ENCODE measurements at places on chromosomes 11 and 22.

- peak; percentile 33 for DNase-seq
These were observed 1.0 kb downstream of the PIM3 start for GRCh38 chr22:49961601-49962011.

DNA sequence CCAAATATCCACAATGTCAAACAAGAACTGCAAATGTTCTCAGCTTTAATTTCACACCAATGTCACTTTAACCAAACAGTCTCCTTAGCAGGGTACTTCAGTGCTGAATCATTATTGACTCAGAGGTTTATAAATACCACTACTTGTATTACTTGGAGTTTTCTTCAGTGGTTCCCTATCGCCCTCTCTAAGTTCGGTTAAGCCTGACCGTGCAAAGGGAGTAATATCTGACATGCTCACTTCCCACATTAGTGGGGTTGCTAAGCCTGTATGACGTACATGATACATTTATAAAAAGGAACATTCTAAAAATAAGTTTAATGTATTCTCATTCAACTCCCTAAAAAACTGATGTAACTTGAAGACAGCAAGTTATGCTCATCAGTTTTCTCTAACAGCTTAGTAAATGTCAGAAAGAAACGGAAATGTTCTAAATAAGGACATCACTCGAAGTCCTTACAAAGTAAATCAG, 93.1 kb upstream of the ZC3H12C start:
- peak; percentile 96 for DNase-seq

GRCh38 chr11:64284048-64284961, at the start of gene BAD:
TSS of gene BAD (minus strand) at chr11:64284665. CDS start at chr11:64284368, 297 bp downstream.
- DNase-seq: peak; percentile 90

DNA sequence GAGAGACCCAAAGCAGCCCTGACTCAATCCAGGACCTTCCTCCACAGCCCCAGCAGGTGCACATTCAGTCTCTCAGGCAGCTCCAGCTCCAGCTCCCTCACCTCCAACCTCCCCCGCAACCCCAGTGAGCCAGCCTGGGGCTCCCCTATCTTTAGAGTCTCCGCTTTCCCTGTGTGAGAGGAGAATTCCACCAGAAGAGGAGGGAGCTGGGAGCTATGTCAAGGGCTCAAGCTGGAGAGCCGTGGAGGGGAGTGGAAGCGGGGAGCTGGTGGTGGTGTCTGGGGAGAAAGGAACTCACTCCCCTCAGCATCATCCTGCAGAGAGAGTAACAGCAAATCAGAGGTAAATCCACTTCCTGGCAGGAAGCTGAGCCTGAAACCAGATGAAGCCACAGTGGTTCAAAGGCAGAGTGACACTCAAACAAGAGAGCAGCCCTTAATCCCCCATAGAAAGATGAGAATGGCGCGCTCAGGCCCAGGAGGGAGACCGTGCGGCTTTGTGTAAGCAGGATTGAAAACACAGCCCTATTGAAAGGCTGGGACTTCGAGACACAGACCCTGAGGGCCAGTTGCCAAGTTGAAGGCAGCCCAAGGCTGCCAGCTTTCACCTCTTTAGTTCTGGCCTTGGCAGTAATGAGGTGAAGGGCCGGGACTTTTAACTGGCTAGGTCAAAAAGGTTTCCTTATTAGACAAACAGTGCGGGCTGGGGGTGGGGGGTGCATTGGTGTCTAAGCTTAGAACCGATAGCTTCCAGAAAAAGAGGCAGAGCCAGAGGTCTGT, 21.4 kb upstream of the CDON start:
- DNase-seq: no peak

DNA sequence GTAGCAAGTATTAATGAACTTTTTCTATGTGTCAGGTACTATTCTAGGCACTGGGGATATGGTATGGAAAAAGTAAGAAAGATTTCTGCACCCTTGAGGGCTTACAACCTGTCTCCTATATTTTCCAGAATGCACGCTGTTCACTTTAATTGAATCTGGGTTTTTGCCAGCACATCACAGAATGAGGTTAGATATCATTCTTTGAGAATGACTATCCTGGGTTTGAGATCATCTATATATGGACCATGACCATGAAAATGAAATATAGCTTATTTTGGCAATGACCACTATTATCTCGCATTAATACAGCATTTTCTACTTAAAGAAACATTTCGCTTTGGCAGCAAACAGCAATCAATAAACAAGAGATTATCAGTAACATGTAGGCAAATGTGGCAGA, 46.9 kb downstream of the C11orf71 start:
- DNase-seq: no peak

GRCh38 chr11:69682221-69682620, 7.1 kb upstream of the LTO1 start:
- no peak for DNase-seq

DNA sequence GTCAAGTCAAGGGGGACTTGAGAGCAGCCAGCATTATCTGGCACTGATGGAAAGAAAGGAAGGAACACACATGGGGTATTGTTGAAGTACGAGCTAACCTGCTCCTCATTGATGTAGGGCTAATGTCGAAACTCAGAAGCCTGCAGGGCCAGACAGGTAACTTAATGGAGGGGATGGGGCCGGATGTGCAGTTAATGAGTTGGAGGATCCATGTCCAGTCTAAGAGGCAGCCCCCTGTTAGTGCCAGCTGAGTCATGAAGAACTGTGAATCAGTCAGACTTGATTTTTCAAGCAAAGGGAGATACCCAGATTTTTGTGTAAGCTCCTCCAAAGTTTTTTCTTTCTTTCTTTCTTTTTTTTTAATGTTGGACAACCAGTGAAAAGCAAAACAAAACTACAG, 65.6 kb downstream of the CECR2 start:
- DNase-seq: no peak

GRCh38 chr11:1603629-1604028, 4.6 kb downstream of the KRTAP5-3 start:
- DNase-seq: no peak

DNA sequence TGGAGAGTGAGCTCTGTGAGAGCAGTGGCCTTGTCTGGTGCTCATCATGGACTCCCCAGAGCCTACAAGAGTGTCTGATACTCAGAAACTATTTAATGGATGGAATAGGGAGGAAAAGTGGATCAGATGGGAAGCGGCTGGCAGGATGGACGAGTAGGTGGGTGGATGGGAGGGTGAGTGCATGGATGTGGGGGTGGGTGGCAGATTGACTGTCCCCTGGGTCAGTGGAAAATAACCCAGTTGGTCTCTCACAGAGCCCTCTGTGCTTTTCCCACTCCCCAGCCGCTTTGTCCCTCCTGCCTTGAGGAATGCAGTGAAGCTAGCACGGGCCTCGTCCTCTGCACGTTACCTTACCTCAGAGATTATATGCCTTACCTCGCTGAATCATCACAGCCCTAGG, 5.9 kb downstream of the SPI1 start:
- DNase-seq: no peak

- no peak for DNase-seq
These were observed 155.6 kb upstream of the TRIM48 start for GRCh38 chr11:55106391-55106790.

- DNase-seq: no peak
These were observed 2.8 kb downstream of the DUSP8 start for GRCh38 chr11:1569251-1569780.

- DNase-seq: no peak
These were observed 1.4 kb upstream of the DPP3 start for GRCh38 chr11:66478729-66479393.

DNA sequence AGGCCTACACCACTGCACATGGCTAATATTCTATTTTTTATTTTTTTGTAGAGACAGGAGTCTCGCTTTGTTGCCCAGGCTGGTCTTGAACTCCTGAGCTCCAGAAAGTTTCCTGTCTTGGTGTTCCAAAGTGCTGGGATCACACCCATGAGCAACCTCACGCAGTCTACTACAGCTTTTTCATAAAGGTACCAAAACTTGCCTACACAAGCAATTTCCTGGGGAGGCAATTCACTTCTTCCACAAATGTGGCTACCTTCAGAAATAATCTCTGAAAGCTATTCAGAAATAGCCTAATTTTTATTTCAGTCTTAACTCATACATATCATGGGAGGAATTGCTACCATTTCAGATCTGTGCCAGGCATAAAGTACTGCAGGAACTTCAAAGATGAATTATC, 11.4 kb downstream of the SLC35F2 start:
- no peak for DNase-seq

DNA sequence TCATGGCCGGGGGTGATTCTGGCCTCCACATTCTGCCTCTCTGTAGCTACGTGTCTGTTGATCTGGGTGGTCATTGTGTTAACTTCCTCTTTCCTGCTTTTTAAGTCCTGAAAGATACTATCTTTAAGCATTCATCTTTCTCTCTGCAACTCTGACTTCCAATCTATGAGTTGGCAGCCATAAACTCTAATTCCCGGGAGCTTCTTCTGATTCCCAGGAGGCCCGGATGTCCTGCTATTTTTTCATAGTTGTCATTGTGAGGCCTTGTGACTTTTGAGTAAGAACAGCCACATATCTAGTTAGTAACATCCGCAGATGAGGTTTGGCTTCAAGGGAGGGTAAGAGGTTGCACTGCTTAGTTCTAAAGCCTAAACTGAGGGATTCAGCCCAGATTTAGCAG, 107.8 kb downstream of the SYN3 start:
- DNase-seq: no peak

GRCh38 chr11:133660202-133660568, 127.9 kb upstream of the OPCML start:
- no peak for DNase-seq

DNA sequence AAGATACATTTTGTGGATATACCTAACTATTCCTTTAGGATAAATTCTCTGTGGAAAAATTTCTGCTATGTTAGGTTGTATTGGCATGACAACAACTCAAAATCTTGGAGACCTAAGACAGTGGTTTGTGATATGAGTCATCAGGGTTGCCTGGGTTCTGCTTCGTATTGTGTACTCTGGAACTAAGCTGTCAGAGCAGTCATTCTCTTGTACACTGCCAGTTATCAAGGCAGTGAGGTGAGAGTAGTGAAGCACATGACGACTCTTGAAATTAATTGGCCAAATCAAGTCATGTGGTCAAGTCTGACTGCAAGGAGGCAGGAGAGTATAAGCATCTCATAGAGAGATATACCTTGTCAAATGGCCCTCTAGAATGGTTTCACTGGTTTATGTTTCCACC, 104.4 kb downstream of the FANCF start:
- no peak for DNase-seq

- DNase-seq: peak; percentile 73
These were observed 30.9 kb upstream of the PARVB start for GRCh38 chr22:43993072-43993760.

DNA sequence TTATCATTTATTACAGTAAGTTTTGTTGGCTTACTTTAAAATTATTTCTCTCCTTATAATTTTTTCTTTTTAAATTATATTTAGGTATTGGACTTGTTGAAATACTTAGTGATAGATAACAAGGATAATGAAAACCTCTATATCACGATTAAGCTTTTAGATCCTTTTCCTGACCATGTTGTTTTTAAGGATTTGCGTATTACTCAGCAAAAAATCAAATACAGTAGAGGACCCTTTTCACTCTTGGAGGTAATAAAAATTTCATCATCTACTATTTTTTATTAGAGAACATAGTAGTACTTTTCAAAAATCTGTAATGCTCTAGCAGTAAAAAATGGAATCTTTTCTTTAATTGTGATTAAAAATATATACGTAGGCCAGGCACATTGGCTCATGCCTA, 70.4 kb downstream of the ATM start:
- DNase-seq: no peak

GRCh38 chr22:20912494-20912893, 4.7 kb upstream of the CRKL start:
- no peak for DNase-seq
